ENCODE measurements at places on chromosomes 3 and 15.
A peak's percentile ranks its signal among the peaks of the same experiment; 100 is the strongest.

GRCh38 chr15:77024273-77025082, 29.6 kb downstream of the PSTPIP1 start:
- peak; percentile 63 for DNase-seq

DNA sequence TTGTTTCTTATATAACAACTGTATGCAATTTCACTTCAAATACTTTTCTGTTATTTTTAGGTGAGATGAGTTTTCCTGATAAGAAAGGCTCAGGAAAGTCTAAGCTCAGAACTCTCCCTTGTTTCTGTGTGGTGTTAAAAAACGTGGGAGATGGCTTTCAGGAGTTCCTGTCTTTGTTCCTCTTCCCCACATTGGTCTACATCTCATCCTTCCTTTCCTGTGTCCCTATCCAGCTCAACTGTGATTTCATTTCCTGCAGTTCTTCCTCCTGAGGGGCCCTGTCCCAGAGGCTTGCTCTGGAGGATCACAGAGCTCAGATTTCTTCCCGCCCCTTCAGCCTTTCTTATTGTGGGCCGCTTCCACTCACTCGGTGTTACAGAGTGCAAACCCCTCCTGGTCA, 11.2 kb downstream of the SEC13 start:
- DNase-seq, result no peak

DNA sequence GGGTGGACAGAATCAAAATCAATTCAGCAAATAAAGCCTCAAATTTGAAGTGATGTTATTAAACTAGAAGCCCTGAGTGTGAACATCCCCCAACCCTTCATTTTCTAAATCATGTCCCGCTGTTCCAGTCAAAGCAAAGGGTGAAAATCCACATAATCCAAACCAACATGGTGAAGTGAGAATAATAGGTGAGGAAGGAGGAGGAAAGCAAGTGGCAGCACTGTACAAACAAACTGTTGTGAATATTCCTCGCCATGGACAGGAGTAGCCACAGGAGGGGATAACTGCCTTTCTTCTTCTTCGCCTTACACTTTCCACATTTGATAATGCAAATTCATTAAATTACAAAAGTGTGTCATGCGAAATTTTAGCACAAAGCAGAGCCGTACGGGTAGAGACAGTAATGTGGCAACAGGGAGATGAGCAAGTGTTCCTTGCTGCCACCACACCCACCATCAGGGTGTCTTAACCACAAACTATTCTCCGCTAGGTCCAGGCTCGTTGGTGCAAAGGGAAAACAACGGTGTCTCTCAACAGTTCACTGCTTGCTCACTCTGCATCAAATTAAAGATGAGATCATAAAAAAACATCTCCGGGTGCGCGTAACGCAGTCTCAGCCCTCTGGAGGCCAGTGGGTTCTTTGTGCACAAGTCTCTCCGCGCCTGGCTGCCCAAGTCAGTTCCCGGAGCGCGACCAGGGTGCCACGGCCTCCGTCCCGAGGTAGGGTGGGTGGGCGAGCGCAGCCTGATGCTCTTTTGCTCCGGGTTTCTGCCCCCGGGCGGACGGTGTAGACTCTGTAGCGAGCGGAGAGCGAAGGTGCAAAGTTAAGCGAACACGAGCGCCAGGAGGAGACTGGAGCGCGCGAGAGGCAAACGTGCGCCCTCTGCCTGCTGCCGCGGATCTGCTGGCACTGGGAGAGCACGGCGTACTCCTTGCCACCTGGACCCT, 6.7 kb downstream of the EPHA3 start:
- no peak for DNase-seq

DNA sequence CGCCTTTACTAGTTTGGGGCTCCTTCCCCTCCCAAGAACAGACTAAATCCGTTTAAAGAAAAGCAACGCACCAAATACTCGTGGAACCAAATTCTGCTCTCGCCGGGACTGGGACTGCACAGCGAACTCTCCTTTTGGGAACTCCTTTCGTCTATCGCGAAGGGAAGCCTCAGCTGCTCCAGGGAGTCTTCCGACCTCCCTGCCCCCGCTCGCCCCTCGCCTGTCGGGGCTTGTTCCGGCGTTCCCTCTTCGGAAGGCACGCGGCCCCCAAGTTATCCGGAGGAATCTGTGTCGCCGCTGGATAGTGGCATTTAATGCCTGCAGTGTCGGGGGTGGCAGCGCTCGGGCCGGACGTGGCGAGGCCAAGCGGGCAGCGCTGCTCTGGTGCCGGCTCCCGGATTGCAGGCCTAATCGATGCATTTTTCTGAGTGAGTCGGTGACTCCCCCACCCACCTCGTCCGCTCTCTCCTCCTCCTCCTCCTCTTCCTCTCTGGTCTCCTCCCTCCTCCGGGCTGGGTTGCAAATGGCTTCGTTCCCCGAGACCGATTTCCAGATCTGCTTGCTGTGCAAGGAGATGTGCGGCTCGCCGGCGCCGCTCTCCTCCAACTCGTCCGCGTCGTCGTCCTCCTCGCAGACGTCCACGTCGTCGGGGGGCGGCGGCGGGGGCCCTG, at the start of gene TRIM71:
TRIM71 (plus strand) TSS at position 440 of the 671 bp plus-strand sequence; CDS start at position 524, 84 bp downstream.
- DNase-seq, result peak; percentile 17

GRCh38 chr3:38276081-38276916, 5.8 kb upstream of the SLC22A14 start:
- DNase-seq, result no peak

DNA sequence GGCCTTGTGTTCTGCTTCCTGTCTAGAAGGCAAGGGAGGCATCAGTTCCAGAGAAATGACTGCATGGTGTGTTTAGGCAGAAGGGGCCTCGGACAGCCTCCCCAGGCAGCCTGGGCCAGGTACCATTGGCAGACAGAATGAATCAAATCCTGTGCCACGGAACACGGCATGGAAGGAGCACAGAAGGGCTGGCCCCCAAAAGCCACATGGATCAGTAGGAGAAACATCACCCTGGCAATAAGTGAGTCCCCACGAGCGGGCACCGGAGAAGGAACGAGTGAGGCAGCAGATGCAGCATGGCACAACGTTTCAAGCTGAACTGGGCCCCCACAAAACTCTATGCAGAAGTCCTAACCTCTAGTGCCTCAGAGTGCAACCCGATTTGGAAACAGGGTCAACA, 223.2 kb downstream of the ADAMTS17 start:
- DNase-seq, result no peak

DNA sequence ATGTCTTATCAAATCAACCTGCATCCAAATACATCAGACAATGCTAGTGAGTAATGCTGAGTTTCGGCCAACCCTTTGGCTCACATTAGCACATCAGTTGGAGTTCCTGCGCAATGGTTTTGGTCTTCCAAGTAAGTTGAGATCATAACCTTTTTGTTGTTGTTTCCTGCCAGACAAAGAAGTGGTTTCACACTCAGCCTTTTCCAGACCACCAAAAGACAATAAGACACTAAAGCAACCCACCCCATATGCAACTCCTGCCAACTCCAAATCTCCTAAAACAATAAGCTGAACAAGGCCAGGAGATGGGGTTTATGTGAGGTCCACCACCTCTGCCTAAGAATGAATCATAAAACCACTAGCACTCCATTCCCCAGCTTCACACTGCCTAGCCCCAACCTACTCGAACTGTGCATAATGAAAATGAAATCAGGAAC, 177.0 kb downstream of the ERC2 start:
- no peak for DNase-seq

Measured in activated CD4-positive, alpha-beta T cell treated with anti-CD3 and anti-CD28 coated beads for 24 hours (primary cell).